CD4-positive, alpha-beta T cell treated with Interleukin-17A for 4 hours (primary cell): ENCODE measurements at places on chromosomes 1 and 21.

DNA sequence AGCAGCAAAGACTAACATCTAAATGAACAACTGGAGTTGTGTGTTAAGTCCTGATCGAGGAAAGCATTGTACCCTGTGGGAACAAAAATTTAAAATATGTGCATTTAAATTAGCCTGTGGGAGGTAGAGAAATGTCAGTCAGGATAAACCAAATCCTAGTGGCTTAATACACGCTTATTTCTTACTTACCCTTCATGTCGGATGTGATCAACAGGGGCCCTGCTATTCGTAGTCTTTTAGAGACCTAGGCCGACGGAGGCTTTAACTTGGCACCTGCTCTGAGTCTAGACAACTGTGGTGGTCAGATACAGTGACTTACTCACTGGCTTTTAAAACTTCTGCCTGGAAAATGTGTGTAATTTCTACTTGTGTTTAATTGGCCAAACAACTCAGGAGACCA lies 10.2 kb downstream of the GSTM3 start:
- DNase-seq: no peak

DNA sequence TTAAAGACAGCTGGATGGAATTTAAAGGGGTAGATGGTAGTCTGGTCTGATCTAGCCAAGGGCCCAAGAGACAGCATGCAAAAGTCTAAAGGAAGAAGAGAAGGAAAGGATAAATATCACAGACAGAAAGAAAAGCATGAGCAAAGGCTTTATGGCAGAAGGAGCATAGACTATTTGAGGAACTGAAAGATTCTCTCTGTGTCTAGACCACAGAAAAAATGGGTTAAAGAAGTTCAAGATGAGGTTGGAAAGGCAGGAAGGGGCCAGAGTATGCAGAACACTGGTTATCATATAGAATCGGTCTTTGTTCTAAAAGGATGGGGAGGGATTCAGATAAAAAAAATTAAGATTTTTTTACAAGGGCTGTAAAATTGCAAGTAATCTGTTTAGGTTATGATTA lies 136.8 kb upstream of the SGIP1 start:
- DNase-seq: no peak

DNA sequence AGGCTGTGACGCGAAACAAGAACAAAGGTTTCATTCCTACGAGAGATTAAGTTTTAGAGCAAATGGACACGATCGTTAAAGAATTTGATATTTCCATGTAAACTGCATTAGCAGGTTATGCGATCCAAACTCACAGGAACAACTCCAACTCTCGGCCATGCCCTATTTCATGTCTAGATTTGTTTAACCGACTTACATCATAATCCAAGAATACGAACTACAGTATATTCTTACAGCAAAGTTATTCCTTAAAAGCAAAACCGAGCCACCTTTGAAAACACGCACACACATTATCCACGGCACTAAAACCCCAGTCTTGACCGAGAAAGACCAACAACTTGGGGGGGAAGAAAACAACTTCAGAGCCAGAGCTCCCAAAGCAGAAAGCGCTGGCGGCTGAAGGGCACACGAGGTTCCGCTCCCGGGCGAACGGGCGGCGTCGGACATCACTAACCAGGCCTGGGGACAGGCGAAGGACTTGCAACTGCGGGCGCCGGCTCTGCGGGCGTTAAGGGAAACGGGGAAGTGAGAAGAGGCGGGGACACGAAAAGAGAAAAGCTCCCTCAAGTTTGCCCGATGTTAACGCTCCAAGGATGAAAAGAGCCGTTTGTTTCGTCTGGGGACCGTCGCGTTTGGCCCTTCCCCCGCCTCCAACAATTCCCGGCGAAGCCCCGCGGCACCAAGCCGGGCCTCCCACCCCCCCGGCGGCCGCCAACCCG lies 690 bp downstream of the B3GALNT2 start:
- peak; percentile 44 for DNase-seq

DNA sequence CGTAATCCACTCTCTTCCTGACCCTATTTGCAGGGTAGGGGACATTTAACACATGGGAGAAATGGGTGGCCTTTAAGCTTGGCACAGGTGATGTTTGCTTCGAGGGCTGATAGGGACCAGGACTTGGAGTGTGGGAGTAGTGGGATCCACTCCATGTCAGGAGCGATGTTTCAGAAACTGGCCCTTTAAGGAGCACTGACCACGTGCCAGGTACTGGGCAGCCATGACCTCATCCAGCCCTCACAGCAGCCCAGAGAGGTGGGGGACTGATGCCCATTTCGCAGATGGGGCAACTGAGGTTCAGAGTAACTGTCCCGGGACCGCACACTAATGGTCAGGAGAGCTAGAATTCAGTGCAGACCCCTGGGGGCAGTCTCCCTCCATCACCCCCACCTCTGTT lies 11.4 kb downstream of the PADI3 start:
- no peak for DNase-seq

GRCh38 chr1:172340520-172340919 lies 80.0 kb upstream of the C1orf105 start:
- DNase-seq: no peak

DNA sequence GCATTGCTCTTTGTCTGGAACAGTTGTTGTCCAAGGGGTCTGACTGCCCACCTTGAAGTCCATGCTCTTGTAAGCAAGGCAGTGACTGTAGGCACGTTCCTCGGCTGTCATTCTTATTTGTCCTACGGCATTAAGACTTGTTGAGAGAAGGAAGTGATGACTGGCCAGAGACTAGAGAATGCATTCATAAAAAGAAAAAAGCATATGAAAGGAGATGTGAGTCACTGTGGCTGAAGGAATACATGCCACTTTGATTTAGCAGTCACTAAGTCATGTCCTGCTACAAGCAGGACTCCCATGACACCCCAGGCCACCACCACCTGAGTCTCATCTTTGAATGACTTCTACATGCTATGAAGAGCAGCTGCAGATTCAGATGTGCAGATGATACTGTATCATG lies 50.5 kb downstream of the CNN3 start:
- no peak for DNase-seq

DNA sequence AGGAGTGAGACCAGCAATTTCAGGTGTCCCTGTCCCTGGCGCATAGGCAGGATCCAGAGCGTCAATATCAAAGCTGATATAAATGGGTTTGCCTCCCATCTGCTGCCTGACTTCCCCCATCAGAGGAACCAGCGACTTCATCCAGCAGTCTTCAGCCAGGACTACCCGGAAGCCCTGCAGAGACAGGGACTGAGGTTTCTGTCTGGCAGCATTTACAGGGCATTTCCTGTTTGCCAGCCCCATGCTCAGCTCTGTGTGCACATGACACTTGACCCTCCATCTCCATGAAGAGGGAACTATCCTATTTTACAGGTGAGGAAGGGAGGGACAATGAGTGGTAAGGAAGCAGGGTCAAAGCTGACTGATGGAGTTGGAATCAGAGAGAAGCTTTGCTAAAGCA lies 7.2 kb downstream of the AGMAT start:
- DNase-seq: peak; percentile 61

- no peak for DNase-seq
Measured at GRCh38 chr21:28068455-28069358, 924.0 kb downstream of the LTN1 start.

GRCh38 chr1:201383647-201384405 lies 6.3 kb upstream of the TNNT2 start:
- DNase-seq: no peak

- no peak for DNase-seq
Measured at GRCh38 chr21:30083225-30083945, 83.2 kb downstream of the CLDN17 start.
